Cardiac muscle cell (in vitro differentiated cells and primary cell): ENCODE measurements at places on chromosomes 2 and 18. TPM values are rescaled to one million over a fixed set of nuclear protein-coding genes. Genes with fewer than 3 reads are reported as not detected.
A peak's percentile ranks its signal among the peaks of the same experiment; 100 is the strongest.

GRCh38 chr18:76850112-76850511 is 27.8 kb downstream of the ZNF236 start:
- DNase-seq, result no peak

Gene CPLX4
- polyA plus RNA-seq, result not detected in 2 replicates

GRCh38 chr18:3269241-3269913 is 7.4 kb downstream of the MYL12B start:
- DNase-seq, result no peak

- no peak for DNase-seq
Measured at GRCh38 chr18:78430131-78430758, 549.4 kb upstream of the SALL3 start.

GRCh38 chr2:206831442-206831995 is 66.1 kb downstream of the FASTKD2 start:
- no peak for DNase-seq

Gene DSC1
- 0.07 TPM in 1 of 2 replicates, not detected in the other for polyA plus RNA-seq

DNA sequence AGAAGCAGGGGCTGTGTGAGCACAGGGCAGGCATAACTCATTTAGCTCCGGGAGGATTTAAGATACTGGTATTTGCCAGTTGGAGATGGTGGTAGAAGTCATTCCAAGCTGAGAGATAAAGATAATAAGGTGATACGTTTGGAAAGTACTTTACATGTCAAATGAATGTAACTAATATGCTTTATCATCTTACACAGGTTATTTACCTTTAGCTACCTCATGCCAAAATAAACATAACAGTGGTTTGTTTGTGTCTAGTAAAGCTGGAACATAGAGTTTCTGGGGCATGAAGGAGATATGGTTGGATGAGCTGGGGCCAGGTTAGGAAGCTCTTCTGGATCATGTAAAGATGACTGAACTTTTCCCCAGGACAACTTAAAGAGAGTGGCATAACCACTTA is 126.9 kb upstream of the PIK3C3 start:
- DNase-seq, result no peak

GRCh38 chr2:23745068-23745725 is 181.7 kb downstream of the ATAD2B start:
- DNase-seq, result no peak

- DNase-seq, result peak; percentile 19
Measured at GRCh38 chr18:3712491-3712890, 262.5 kb downstream of the TGIF1 start.

GRCh38 chr2:160214461-160215445 is 14.7 kb upstream of the ITGB6 start:
- DNase-seq, result peak; percentile 88

DNA sequence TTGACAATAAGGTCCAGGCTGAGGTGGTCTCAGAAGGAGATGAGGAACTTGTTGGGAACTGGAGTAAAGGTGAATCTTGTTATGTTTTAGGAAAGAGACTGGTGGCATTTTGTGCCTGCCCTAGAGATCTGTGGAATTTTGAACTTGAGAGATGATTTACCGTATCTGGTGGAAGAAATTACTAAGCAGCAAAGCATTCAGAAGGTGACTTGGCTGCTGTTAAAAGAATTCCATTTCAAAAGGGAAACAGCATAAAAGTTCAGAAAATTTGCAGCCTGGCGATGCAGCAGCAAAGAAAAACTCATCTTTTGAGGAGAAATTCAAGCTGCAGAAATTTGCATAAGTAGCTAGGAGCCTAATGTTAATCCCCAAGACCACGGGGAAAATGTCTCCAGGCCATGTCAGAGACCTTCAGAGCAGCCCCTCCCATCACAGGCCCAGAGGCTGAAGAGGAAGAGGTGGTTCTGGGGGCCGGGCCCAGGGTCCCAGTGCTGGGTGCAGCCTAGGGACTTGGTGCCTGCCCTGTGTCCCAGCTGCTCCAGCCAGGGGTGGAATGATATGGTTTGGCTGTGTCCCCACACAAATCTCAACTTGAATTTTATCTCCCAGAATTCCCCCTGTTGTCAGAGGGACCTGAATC is 73.5 kb downstream of the FIGN start:
- DNase-seq, result peak; percentile 26

DNA sequence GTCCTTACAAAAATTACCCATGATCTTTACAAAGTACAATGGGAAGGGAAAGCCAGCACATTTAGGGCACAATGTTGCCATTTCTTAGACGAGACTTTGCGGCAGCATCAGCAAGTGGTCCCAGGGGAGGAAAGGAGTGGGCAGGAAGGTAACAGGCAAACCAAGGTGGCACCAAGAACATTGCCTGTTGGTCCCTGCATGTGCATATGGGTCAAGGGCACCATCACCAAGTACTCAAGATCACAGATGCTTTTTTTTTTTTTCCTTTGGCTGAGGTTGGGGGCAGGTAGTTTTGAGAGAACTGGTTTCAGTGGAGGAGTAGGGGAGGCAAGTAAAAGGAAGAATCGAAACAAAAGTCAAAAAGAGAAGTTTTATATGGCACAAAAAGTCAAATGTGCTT is 752 bp upstream of the CYTIP start:
- DNase-seq, result no peak
